ELR (cell line): ENCODE measurements at places on chromosomes 3 and 15.
A peak's percentile ranks its signal among the peaks of the same experiment; 100 is the strongest.

DNA sequence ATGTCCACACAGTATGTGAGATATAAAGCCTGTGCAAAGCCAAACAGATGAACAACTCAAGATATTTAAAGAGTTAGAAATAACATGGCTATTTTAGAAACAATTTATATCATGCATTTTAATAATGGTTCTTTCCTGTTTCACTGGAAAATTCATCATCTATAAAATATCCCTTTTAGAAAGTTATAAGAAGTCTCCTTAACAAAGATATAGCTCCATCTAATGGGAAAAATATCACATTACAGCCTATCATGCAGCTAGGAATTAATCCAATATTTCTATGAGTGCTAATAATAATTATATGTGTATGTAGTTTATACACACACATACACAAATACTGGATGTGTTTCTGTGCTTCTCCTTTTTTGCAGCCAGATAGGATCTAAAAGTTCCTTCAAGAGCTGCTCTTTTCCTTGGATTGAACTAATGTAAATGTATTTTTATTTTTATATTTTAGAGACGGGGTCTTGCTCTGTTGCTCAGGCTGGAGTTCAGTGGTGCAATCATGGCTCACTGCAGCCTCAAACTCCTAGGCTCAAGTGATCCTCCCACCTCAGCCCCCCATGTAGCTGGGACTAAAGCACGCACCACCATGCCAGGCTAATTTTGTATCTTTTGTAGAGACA is 21.6 kb downstream of the RPL22L1 start:
- peak; percentile 67 for DNase-seq

GRCh38 chr3:184559336-184559735 is 2.2 kb upstream of the EPHB3 start:
- DNase-seq = no peak

DNA sequence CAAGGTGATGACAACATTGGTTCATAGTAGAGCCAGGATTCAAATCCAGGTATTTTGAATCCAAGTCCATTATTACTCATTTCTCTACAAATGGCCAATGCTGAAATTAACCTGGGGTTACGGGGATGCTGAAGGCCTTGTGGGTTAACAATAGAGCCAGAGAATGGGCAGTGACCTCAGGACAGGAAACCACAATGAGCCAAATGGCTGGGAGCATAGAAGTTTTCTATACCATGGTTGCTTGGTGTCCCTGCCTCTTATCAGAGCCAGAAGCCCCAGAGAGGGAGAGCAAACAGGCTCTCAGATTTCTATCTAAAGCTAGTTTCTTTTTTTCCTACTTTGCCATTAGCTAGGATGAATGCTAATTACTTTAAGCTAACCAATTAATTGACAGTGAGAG is 82.3 kb downstream of the TNIK start:
- peak; percentile 52 for DNase-seq

GRCh38 chr15:96648866-96649265 is 318.4 kb downstream of the NR2F2 start:
- no peak for DNase-seq

DNA sequence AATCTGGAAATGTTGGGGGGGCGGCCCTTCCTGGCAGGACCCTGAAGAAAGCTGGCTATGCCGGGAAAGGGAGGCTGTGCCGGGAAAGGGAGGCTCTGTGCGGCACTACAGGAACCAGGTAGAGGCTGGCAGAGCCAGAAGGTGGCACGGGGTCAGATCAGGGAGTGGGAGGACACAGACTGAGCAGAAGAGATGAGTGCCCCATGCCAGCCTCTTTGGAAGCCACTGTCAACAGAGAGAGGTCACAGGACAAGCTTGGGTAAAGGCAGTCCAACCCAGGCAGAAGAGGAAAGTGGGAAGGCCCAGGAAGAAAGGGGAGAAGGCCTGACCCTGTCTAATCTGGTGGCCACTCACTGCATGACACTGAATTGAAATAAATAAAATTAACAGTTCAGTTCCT is 1.5 kb downstream of the C15orf62 start:
- no peak for DNase-seq

GRCh38 chr15:65766422-65767263 is 25.4 kb downstream of the DENND4A start:
- peak; percentile 30 for DNase-seq

- peak; percentile 89 for DNase-seq
Measured at GRCh38 chr15:30903497-30904187, at the start of gene FAN1. Gene FAN1, plus strand, starts transcription at chr15:30903915. Its CDS starts 749 bp downstream, at chr15:30904664.

GRCh38 chr15:48086576-48086975 is 34.2 kb upstream of the SLC24A5 start:
- peak; percentile 8 for DNase-seq

DNA sequence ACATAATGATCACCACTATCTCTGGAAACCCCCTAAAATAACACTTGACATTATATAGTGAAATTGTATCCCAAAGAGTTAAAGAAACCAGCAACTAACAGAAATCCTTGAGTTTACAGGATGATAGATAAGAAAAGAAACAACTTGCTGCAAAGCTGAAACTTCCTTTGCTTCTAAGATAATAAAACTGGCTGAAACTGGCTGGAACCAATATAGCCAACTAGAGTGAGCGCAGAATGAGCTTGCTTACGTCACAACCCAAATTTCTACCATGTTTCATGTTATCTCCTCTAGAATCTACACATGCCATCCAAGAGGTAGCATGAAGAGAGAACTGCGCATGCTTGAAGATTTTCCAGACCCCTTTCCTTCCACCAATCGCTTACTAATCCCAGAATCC is 83.8 kb upstream of the ACTC1 start:
- DNase-seq = no peak

DNA sequence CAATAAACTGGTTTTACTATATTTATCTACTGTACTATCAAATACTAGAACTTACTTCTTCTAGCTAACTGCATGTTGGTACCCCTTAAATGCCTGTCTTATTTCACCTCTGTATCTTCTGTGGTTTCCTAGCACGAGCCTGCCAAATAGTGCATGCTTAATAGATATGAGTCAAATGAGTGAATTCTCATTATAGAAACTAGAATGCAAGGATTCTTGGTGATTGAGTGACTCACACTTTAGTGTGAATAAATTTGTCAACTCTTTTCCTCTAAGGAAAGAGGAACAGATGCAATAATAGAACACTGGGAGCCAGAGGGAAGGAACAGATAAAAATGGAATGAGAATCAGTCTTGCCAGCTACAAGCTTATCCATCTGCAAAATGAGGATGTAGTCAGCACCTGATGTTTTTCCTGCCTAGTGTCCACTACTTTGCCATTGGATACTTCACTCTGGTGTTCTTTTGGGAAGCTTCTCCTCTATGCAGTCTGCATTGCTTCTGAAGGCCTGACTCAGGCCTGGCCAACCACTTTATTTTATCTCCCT is 189.1 kb upstream of the CADPS start:
- DNase-seq = no peak

- no peak for DNase-seq
Measured at GRCh38 chr15:83503595-83504364, 56.6 kb downstream of the SH3GL3 start.

GRCh38 chr3:13887495-13888300 is 7.8 kb upstream of the WNT7A start:
- DNase-seq = no peak

GRCh38 chr15:39706206-39706605 is 76.4 kb downstream of the FSIP1 start:
- DNase-seq = no peak

- no peak for DNase-seq
Measured at GRCh38 chr15:63030101-63030551, 12.4 kb upstream of the TPM1 start.

DNA sequence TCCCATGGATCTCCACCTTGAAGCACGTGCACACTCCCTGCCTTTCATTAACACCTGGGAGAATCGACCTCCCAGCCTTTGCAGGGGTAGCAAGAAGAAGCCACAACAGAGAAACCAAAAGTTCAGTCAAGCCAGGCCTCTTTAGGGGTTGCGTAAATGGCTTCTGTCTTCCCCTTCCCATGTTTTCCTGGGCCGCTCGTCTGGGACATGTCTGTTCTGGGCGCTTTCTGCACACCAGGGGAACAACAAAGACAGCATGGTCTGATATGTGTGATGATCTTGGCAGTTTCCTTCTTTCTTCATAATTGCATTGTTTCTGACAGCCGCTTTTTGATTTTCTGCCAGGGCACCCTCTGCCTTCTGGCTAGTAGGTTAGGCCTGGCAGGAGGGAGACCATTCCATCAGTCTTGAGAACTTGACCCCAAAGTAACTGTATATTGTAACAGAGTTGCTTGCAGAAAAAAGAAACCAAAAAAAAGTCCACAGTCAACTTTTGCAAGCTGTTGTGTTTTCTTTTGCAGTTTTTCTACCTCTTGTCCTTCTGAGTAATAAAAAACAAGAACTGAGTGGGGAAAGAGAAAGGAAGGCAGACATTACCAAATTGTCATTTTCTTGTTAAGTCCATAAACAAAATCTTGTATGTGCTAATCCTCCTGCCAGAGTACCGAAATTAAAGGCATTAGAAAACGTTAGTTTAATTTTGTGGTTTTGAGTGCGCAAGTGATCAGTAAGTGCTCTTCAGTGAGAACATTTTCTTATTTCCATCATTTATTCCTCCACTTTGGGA is 56.0 kb upstream of the FURIN start:
- no peak for DNase-seq

DNA sequence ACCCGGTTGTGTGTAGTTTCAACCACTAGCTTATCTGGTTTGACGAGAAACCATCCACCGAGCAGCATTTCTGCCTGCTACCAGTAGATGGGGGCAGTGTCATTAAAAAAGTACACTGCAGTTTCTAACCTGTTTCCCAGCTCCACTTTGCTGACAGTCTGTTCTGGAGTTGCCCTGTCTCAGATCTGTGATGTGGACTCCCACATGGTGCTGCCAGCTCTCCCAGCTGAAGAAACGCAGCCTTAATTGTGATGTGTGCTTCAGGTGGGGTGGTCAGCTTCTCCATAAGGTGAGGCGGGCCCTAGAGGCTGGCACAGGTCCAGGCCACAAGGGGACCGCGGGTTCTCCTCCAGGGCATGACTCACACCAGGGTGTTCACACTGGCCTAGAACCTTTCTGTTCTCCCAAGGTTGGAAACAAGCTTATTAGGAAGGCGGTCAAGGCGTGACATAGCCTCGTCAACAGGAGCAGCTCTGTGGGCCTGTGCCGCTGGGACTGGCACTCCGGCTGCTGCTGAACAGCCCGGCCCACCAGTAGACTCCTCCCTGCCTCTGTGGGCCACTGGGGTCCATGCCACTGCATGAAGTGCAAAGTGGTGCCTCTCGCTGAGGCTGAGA is 2.9 kb upstream of the FAM43A start:
- peak; percentile 89 for DNase-seq

DNA sequence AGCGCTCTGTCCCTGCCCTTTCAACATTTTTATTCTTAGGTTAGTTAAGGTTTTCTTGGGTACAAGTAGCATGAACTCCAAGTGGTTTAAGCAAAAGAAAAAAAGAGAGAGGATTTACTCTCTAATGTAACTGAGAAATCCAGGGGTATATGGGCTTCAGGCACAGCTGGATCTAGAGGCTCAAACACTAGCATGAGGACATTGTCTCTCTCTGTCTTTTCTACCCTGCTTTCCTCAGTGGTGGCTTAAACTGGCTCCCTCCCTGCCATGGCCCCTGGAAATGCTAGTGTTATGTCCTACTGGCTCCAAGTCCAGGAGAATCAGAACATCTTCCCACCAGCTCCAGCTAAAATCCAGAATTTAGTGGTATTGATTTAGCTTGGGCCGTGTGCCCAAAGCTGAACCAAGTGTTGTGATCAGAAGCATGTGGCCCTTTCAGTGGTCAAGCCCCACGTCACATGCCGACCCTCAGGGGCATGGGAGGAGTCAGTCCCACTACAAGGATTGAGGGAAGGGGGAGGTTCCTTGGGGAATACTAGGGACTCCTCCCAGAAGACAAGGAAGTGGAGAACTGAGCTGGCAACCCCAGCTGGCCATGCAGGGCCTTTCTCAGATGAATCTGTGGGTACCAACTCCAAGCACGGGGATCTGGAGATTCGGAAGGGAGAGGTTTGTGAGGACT is 58.0 kb downstream of the LINGO1 start:
- no peak for DNase-seq

GRCh38 chr3:176574786-176575185 is 622.5 kb downstream of the TBL1XR1 start:
- DNase-seq = no peak

DNA sequence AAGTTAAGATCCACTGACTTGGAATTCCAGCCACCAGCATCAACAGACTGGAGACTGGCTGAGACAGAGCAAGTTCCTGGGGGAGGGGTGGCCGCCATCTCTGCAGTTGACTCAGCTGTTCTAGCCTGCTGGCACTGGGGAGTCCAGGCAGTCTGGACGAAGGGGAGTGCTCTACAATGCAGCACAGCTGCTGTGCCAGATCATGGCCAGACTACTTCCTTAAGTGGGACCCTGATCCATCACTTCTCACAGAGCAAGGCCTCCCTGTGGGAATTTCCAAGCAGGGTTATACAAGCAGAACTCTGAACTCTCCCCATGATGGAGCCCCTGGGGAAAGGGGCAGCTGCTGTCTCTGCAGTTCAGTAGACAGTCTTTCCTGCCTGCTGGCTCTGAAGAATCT is 35.2 kb downstream of the PYGO1 start:
- DNase-seq = peak; percentile 7

DNA sequence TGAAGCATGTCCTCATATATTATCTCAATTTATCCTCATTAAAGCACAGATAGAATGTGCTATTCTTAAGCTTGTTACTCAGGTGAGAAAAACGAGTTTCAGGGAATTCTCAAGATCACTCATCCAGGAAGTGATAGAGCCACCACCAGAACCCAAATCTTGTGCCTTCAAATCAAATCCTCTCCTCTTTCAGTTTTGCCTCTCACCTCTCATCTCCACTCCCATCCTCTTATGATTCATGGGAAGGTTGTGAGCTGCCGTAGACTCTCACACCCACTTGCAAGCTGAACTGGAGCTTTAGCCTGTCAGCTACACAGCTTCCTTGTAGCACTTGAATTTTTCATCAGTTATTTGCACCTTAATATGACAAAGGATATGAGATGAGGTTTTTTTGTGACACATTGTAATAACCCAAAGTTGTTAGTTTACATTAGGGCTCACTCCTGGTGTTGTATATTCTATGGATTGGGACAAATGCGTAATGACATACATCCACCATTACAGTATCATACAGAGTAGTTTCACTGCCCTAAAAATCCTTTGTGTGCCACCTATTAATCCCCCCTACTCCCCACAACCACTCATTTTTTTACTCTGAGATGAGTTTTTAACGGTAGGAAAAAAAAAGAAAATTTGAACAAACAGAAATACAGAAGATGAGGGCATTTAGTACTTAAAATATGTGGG is 25.7 kb downstream of the GPR15 start:
- DNase-seq = peak; percentile 51

GRCh38 chr3:127762077-127762786 is 60.1 kb downstream of the MGLL start:
- no peak for DNase-seq

DNA sequence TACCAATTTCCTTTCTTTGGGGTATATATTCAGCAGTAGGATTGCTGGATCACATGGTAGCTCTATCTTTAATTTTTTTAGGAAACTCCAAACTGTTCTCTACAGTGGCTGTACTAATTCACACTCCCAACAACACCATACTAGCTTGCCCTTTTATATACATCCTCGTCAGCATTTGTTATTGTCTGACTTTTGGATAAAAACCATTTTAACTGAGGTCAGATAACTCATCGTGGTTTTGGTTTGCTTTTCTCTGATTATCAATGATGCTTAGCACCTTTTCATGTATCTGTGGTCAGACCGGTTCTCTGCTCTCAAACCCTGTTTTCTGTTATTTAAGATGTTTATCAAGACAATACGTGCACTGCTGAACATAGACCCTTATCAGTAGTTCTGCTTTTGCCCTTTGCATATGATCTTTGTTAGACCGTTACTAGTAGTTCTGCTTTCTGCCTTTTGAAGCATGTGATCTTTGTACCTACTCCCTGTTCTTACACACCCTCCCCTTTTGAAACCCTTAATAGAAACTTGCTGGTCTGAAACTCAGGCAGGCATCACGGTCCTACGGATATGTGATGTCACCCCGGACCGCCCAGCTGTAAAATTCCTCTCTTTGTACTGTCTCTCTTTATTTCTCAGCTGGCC is 474.3 kb downstream of the RSL24D1 start:
- DNase-seq = no peak
